ENCODE measurements at places on chromosomes 7 and 10.

DNA sequence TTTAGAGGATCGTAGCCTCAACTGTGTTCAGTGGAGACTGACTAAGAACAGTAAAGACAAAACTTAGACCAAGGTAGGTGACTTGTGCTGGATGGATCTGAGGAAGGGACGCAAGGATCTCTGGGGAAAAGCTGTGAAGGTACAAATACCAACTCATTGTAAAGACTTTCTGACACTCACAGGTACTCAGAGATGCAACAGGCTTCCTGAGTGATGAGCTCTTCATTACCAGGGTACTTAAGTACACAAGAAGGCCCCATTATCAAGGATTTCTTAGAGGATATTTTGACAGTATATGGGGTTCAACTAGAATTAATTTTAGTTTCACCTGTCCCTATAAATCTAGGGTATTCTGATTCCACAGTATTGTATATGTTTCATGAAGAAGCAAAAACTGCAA, 440.7 kb downstream of the PLXDC2 start:
- no peak for DNase-seq

DNA sequence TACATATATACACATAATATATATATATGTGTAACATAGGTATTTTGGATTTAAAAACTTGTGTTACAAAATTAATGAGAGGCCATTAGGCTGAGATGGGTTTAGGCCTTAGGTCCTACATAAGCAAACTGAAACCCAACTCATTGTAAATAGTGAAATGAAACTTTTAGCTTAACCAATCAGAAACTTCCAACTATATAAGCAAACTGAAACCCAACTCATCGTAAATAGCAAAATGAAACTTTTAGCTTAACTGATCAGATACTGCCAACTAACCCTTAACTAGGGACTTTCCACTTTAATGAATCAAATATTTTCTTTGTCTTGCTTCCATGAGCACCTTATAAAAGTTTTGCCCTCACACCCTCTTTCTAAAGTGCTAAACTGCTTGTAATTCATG, 17.3 kb upstream of the SAMD9L start:
- DNase-seq, result no peak

GRCh38 chr10:27688991-27689390, 56.6 kb downstream of the MKX start:
- no peak for DNase-seq

DNA sequence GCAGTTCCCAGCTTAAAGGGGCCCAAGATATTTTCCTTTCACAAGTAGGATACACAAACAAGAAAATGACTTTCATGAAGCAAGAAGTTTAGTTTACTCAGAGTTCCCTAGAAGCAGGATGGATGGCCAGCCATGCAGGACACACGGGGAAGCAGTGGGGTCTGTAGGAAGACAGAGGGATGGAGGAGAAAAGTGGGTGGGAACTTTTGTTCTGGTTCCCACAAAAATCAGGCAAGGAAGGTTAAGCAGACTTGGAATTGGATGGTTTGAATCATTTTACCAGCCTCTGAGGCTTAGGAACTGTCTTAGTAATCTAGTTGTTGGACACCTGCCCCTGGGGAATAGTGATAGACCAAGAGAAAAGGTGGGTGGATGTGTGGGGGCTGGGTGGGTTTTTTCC, 263.3 kb upstream of the VSTM2A start:
- no peak for DNase-seq

DNA sequence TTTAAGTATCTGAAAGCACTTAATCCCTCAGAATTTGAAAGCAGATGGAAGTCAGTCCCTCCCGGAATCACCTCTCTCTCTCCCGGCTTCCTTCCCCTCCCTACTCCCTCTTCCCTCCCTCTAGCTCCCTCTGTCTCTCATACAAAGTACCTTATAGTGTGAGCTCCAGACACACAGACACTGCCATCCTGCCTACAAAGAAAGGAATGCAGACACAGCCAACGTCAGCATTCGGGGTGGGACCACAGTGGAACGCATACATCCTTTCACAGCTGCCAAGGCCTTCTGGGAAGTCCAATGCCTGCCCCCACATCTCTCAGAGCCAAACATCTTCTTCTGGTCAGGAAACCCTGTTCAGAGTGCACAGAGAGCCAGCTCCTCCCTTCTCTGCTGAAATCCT, 9.3 kb downstream of the NOD1 start:
- no peak for DNase-seq

GRCh38 chr10:60352105-60352504, 37.6 kb downstream of the ANK3 start:
- DNase-seq, result no peak
